ENCODE measurements at places on chromosomes 4 and X. TPM values are rescaled to one million over a fixed set of nuclear protein-coding genes. Genes with fewer than 3 reads are reported as not detected.

- H3K27ac ChIP-seq = no peak overlapping the region
- DNase-seq = no peak
- H3K4me1 ChIP-seq = no peaks in the 10 kb centered on the region
- no peaks in the 10 kb centered on the region for H3K36me3 ChIP-seq
Observed at GRCh38 chrX:12887767-12888166, 18.7 kb upstream of the TLR8 start.

- H3K27me3 ChIP-seq = no peaks in the 10 kb centered on the region
- no peaks in the 10 kb centered on the region for H3K4me1 ChIP-seq
- no peak for DNase-seq
- no peaks in the 10 kb centered on the region for H3K36me3 ChIP-seq
- no peak overlapping the region for H3K4me3 ChIP-seq
- H3K27ac ChIP-seq = no peak overlapping the region
Observed at GRCh38 chrX:47808904-47809788, 27.6 kb upstream of the ZNF81 start.

- H3K27me3 ChIP-seq = peaks cover 4% of the 10 kb centered on the region
- no peak for DNase-seq
- no peaks in the 10 kb centered on the region for H3K36me3 ChIP-seq
- no peaks in the 10 kb centered on the region for H3K4me1 ChIP-seq
- no peak overlapping the region for H3K27ac ChIP-seq
Observed at GRCh38 chrX:20066968-20067708, 49.6 kb downstream of the MAP7D2 start.

DNA sequence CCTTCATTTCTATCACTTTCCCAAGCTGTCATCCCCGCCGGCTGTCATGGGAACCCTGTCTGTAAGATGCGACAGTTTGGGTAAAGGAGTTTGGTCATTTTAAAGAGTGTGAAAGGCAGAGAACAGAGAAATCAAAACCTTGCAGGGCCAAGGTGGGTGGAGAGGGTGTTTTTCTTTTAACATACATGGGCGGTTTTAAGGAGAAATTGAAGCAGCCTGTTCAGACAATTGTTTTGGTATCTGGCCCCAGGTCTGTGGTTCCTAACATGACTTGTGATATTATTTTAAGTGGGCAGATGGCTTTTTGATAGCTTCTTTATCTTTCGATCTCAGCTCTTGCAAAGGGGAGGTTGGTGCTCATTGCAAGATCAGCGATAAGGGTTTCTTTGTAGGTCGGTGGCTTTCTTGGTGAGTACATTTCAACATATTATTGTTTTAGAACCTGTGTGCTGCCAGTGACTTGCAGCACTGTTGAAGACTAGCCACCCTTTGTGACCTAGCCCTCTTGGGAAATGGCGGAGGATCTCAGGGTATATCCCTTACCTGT, 3.7 kb downstream of the PPP1R3F start:
- DNase-seq = no peak
- H3K27me3 ChIP-seq = no peaks in the 10 kb centered on the region
- H3K27ac ChIP-seq = no peak overlapping the region
- no peaks in the 10 kb centered on the region for H3K4me1 ChIP-seq
- no peaks in the 10 kb centered on the region for H3K36me3 ChIP-seq
- no peak overlapping the region for H3K4me3 ChIP-seq

KCNE5 gene
- not detected for total RNA-seq

NDST4 gene
- 0.20 TPM for total RNA-seq

NWD2 gene
- total RNA-seq = 0.30 TPM

ZFYVE28 gene
- 29.0 TPM for total RNA-seq

TCEAL7 gene
- total RNA-seq = 8.1 TPM
